Left lobe of liver (tissue), 2 donors: ENCODE measurements at places on chromosomes 12 and 14.
A peak's percentile ranks its signal among the peaks of the same experiment; 100 is the strongest.

DNA sequence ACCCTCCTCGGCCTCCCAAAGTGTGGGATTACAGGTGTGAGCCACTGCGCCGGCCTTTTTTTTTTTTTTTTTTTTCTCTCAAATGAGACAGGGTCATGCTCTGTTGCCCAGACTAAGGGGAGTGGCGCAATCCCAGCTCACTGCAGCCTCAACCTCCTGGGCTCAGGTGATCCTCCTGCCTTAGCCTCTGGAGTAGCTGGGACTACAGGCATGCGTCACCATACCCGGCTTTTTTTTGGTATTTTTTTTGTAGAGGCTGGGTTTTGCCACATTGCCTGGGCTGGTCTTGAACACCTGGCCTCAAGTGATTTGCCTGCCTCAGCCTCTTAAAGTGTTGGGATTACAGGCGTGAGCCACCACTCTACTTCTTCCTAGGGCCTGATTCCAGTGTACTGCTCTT lies 18.7 kb downstream of the FUT8 start:
- no peak for DNase-seq

DNA sequence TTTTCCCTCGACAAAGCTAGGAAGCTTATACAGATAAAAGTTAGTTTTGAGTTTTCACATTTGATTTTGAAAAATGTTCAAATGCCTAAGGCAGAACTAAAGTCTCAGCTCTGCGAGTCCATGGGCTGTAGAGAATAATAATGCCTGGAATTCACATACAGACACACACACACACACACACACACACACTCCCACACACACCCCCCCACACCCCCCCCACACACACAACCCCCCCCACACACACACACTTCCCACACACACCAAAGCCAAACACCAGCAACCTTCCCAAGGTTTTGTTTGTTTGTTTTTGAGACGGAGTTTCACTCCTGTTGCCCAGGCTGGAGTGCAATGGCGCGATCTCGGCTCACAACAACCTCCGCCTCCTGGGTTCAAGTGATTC lies 62.8 kb upstream of the EIF5 start:
- peak; percentile 7 for DNase-seq

DNA sequence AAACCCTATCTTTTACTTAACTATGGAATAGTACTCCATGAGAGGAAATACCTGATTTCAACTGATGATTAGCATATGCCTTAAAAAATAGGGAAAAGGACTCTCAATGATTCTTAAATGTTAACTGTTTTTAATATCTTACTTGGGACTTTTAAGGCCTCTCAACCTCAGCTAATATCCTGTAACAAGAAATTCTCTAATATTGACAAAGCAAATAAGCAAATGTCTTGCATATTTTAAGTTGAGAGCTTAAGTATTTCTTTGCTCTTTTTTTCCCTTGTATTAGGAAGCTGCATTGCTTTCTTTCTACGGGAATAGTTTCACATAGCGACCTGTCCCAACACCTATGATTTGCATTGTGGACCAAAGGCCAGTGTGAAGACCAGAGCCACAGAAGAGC lies 249.9 kb downstream of the BCAT1 start:
- DNase-seq = no peak

DNA sequence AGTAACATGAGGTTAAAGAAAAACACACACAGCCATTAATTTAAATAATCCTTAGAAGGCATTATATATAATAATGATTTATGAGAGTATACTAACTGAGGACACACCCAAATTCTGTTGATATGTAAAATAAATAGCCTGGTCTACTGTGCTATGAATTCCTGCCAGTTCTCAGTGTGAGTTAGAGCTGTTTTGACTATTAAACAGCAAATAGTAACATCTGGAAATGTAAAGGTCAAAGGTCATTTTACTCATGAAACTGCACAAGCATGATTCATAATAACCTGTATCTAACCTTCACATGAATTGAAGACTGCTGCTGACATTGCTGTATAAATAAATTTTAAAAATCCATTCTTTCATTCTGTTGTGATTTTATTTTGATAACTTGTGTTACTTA lies 966.7 kb downstream of the SLC6A15 start:
- DNase-seq = no peak

DNA sequence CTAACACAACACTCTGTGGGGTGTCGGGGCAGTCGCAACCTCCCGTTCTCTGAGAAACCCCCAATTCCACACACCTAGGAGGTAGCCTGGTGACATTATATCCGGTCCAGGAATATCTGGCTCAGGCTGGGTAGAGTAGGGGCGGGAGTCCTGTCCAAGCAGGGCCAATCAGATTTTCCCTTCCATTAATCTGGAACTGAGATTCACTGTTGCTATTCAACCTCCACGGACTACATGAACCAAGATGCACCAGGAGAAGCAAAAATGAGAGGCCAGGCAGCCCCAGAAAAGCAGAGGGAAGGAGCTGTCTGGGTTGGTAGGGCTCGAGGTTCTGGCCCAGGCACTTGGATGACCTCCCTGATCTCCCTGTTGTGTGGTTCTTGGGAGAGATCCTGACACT lies 51.0 kb downstream of the NINJ2 start:
- DNase-seq = no peak

- DNase-seq = no peak
Observed at GRCh38 chr12:103827911-103828391, 13.1 kb downstream of the NT5DC3 start.

DNA sequence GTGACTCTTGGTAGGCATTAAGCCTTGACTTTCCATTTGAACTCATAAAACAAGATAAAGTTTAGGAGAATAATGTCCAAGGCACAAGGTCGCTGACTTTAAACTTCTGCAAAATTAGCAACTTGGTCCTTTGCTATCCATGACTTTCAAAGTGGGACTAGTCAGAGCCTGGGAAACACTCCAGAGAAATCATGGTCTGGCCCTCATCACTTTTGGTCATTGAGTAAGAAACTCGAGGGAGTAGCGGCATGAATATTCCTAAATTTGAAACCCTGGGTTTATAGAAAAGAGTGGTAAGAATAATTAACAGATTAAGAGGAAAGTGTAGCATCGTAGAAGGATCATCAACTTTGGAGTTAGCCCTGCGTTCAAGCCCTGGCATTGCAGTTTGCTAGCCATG lies 16.9 kb upstream of the APPL2 start:
- DNase-seq = no peak

GRCh38 chr12:53967421-53967925 lies 5.5 kb upstream of the HOXC11 start:
- DNase-seq = no peak

DNA sequence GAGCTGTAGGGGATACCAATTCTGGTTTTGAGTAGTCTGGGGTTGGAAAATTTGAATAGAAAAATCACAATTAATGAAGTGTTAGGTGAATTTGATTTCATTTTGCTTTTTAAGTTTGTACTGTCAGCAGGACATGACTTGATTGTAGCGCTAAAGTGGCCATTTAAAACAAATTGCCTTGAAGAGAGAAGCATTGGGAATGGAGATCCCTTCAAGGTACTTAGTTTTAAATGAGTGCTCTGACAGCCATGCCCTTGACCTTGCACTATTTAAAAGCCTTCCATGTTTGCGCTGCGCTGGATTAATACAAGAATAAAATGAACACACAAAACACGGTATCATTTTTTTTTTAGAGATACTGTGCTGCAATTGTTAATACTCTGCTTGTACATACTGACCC lies 345.9 kb downstream of the NAV3 start:
- no peak for DNase-seq

DNA sequence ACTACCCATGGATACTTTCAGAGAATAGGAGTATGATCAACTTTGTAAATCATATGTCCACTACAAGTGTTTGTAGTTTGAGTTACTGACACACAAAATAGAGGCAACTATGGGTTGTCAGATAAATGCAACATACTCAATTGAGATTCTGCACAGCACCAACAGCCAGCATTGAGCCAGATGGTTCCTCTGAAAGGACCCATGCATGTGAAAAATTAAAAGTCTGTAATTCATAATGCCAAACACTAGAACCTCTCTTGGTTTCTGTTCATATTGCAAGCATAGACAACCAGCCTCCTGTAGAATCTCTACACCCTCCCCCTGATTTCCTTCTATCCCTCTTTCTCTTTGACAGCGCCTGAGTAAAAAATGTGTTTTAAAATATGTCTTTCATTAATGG lies 831.0 kb downstream of the C12orf50 start:
- no peak for DNase-seq

GRCh38 chr14:103856105-103856504 lies 8.7 kb upstream of the PPP1R13B start:
- no peak for DNase-seq

DNA sequence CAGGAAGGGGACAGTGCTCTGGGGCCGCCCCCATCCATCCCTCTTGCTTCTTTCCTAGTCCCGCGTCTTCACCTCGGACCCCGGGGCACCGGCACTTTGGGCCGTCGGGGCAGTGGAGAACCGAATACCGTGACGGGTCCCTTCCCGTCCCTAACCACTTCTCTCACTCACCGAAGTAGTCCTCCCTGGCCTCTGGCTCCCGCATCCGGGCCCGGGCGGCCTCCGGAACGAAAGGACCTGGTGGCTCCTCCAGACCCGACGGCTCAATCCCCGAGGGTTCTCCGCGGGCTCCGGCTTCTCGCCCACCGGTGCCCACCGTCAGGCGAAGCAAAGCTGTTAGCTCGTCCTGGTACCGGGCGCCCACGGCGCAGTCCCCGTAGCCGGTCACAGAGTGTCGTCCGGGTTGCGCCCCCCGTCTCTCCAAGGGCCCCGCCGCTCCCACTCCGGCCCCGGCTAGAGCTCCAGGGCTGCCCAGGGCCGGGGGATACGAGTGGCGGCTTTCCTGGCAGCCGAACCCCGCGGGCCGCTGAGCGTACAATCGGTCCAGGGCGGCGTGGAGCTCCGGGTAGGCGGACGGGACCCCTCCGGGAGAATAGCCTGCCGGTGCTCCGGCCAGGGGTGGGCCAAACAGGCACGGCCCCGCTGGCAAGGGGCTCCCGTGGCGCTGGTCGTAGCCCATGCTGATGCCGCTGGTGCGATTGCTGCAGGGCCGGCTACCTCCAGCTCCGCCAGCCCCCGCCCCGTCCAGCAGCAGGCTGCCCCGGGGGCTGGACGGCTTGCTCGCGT lies 1.1 kb downstream of the AJUBA start:
- DNase-seq = peak; percentile 45

DNA sequence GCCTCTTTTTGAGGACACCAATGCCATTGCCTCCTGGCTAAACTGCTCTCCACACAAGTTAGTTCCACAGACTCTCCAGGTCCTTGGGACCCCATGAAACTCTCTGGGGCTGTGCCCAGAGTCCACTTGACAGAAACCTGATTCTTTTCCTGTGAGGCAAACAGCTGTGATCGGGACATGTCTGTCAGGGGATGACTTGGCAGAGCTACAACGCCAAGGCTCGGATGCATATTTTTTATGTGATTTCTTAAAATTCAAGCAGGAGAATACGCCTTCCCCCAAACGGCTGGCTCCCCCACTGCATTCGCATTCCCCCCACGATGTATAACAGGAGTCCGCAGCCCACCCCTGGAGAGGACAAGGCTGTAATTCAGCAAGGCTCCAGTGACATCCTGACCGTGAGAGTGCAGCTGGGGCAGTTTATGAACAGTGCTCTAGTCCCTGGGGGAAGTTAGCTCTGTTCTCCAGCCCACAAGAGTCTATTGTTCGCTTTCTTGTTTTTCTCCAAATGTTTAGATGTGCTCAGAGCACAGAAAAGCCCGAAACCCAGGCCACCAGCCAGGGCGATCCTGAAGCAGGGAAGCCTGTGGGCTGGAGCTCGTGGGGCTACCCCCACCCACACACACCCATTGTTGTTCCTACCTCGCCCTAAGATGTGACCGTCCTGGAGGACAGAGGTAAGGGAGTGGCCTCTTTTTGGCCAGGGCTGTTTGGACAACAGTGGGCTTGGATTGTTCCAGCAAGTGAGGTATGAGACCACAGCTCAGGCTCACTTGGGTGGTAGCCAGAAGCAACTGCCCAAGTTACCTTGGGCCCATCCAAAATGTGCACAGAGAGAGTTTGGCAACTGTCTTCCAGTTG lies 159.5 kb downstream of the ZFP36L1 start:
- DNase-seq = peak; percentile 43

DNA sequence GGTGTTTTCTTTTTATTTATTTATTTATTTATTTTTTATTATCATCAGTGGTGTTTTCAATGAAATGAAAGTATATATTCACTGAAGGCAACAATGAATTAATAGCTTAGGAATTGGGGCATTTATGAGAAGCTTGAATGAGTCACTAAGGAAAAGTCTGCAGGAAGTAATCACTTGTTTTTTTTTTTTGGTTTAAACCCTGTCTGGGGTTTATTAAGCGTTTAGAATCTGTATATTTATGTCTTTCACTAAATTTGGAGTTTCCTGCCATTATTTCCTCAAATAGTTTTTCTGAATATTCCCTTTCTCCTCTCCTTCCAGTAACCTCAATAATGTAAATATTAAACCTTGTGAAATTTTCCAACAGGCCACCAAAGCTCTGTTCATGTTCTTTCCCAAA lies 85.5 kb downstream of the TESC start:
- DNase-seq = no peak

GRCh38 chr12:26556916-26557315 lies 276.1 kb downstream of the ITPR2 start:
- no peak for DNase-seq

- no peak for DNase-seq
Observed at GRCh38 chr12:49776858-49777257, 35.5 kb downstream of the TMBIM6 start.

DNA sequence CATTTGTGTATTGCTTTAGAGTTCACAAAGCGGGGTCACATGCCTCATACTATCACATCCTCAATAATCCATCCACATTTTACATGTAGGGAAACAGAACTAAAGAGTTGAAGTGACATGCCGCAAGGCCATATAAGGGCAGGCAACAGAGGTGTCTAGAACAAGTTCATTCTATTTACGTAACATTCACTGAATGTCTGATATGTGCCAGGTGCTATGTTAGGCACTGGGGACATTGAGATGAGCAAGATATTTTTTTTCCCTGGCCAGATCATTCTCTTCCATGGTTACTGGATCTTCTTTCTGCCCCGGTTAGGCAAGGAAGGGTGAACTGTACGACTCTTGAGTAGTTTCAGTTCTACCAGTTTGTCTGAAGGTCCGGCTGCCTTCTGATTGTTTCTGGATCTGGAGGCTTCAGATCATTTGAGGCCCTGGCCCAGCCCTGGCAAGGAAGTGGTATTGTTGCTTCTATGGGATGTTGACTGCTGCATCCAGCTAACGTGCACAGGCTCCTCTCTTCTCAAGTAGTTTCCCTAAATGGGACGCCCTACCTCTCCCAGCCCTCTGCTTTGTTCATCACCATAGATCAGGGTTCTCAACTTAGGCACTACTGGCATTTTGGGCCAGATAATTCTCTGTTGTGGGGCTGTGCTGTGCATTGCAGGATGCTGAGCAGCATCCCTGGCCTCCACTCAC lies 12.1 kb downstream of the GPATCH2L start:
- DNase-seq = no peak

- no peak for DNase-seq
Observed at GRCh38 chr12:48002773-48003218, 1.5 kb downstream of the COL2A1 start.

- peak; percentile 35 for DNase-seq
Observed at GRCh38 chr14:104433401-104434213, 146.0 kb upstream of the C14orf180 start.

GRCh38 chr14:48251290-48251689 lies 575.9 kb upstream of the MDGA2 start:
- DNase-seq = no peak

- DNase-seq = no peak
Observed at GRCh38 chr14:36300337-36300736, 20.1 kb downstream of the MBIP start.
